ENCODE measurements at places on chromosomes 2 and 18.

GRCh38 chr2:44962176-44962695 is 20.7 kb downstream of the SIX3 start:
- no peak for DNase-seq

DNA sequence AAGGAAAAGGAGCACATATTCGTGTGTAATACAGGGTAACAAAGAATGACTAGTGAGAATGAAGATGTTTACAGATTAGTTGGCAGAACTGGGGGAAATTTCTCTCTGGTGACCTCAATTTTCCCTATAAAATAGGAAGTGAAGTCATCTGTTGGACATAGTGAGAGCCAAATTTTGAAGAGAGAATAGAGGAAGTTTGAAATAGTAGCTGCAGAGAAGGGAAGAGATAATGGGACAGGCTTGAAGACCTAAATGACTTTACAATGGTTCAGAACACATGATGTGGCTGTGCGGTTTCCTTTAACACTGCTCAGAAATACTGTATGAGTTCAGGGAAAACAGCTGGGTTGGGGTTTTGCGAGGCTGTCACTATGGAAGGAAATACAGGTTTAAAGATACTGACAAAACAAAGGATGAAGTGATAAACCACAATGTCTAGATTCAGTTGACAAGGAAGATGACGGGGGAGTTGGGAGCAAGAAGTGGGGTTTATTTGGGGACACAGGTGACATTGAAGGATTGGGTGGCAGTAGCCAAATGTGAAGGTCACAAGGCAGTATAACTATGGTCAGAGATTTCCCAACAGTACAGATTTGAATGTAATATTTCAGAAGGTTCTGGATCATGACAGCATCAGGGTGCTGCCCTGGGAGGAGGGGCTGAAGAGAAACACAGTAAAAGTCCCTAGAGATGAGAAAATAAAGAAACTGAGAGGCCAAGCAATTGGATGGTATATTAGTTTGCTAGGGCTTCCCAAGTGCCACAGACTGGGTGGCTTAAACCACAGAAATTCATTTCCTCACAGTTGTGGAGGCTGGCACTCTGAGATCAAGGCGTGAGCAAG is 82.6 kb upstream of the TANK start:
- no peak for DNase-seq

DNA sequence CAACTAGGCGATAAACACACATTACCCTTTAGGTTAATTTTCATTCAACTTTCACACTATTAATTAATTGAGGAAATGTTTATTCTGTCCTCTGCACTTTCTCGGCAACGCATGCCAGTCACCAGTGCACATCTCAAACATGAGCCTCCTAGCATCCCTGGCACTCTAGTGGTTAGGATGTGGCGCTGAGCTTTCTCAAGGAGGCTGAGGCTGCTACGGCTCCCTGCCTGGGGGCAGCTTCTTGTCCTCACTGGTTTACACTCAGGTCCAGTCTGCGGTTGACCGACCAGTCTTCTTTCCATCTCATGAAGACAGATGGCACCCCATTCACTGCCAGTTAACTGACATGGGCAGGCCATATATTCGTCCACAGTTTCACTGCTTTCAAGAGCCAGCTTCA is 463.4 kb downstream of the EIPR1 start:
- no peak for DNase-seq

DNA sequence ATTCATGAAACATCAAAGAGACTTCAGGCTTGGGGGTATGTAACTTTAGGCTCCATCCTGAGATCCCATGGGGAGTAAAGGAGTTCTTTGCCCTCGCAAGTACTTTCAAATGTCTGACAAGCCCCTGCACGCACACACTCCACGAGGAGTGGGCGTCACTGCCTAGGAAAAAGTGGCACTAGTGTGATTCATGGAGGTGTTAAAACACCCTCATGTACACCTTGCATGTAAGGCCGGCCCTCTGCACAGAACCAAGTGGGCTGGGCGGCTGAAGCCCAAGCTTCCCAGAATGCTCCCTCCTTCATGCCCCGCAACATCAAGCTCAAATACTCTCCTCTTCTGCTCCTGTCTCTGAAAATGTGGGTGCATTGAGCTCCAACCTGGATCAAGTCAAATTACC is 7.8 kb downstream of the HS1BP3 start:
- no peak for DNase-seq

DNA sequence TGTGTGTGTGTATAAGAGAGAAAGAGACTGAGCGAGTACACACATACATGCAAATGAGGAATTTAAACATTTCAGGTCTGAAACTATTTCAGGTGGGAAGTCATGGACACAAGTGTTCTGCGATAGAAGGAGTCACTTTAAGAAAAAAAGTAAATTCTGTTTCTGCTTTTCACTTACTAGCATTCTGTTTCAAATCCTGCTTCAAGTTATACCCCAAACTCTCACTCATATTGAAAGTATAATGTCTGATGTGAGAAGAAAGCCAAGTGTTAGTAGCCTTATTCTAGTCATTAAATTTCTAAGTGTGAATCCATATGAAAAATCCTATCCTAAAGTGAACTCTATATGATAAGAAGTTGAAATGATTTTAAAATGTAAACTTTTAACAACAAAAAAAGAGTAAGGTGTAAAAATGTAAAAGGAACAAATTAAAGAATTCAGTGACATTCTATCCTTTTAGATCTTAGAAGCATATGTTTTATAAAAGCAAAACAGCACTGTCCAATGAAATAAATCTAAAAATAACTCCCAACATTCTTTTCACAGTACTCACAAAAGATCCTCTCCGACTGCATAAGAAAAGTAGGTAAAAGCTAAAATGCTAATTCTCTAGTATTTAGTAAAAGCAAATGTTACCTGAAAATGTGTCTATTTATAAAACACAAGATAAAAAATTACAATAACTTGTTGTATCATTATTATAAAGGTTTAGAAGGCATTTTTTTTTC is 570.6 kb downstream of the ZEB2 start:
- DNase-seq, result no peak

DNA sequence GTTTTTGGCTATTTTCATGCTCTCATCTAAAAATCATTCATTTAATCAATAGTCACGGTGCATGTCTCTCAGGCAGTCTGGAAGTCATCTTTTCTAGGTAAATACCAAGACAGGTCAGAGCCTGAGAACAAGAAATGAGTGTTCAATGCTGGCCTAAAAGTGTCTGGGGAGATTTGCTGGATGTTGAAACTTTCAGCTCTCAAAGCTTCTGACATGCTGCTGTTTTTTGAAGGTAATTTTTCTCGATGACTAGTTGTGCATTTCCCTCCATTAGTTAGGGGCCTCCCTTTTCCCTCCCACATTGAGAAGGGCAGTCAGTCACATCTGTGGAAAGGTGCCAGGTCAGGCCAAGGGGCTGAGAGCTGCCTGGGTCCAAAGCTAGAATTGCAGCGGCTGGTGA is 115.6 kb downstream of the LPIN1 start:
- no peak for DNase-seq

- DNase-seq, result no peak
Measured at GRCh38 chr2:188158337-188159100, 133.2 kb upstream of the GULP1 start.

- no peak for DNase-seq
Measured at GRCh38 chr2:201186982-201187381, 4.0 kb downstream of the CASP10 start.

- DNase-seq, result no peak
Measured at GRCh38 chr2:128525653-128526052, 207.0 kb upstream of the HS6ST1 start.

DNA sequence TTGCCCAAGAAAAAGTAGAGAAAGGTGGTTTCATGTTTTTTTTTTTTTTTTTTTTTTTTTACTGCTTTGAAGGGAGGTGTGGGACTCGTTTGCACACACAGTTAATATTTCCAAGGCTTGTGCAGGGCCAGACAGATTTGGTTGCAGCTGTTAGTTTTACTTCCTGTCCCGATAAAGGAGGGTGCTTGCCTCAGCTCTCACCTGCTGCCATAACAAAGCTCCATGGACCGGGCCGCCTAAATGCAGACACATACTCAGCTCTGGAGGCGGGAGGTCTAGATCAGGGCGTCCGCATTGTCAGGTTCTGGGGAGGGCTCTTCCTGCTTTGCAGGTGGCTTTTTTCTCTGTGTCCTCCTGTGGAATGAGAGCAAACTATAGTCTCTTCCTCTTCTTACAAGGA is 69.9 kb downstream of the ODC1 start:
- no peak for DNase-seq

GRCh38 chr2:202109139-202109736 is 36.2 kb downstream of the KIAA2012 start:
- no peak for DNase-seq

- DNase-seq, result no peak
Measured at GRCh38 chr2:128775914-128776285, 457.2 kb upstream of the HS6ST1 start.

DNA sequence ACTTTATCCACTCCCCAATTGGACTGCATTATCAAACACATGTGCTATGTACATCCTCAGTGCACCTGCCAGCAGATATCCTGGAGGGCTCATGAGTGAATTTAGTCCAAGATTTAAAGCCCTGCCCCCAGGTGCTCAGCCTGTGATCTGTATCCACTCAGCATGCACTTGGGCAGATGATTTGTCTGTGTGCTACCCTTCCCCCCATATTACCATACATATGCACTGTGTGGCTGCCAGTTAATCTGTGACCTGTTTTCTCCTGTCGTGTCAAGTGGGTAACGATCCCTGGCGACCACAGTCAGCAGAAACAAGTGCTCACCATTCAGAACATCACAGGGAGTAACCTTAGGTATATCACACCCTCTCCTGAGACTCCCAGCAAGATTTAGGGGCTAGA is 10.2 kb downstream of the NAGK start:
- no peak for DNase-seq

DNA sequence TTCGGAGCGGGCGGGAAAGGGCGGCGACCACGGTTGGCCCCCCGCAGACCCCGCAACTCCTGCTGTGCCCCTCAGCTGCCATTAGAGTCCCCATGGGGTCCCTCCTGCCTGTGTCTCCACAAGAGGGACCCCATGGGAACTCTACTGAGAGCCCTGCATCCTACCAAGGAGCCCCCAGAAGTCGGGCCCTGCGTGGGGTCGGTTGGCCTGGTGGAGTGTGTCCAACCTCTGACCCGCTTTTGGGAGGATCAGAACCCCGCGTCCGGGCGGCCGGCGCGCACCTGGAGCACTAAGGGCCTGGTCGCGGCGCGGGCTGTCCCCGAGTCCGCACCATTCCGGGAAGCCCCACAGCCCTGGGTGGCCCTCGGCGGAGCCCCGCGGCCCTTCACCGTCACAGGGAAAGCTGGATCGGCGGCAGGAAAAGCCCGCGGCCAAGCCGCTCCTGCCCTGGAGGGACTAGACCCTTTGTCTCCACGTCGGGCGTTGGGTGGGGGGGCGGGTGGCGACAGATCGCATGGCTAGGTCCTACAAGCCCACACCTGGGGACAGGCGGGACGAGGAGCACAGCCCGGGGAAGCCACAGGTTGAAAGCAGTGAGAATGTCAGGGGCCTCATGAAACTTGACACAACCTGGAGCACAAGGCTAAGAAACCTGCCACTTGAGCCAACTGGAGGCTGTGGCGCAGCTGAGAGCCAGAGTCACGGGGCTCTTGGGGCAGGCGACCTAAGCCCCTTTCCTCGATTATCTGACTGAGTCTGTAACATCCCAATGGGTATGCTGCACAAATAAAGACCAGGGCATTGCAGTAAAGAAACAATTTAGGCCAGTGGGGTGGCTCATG is 11.2 kb upstream of the CXXC1 start:
- DNase-seq, result no peak

- no peak for DNase-seq
Measured at GRCh38 chr2:11104794-11105660, 50.2 kb upstream of the SLC66A3 start.

- DNase-seq, result peak; percentile 29
Measured at GRCh38 chr2:12861344-12861930, 144.7 kb downstream of the TRIB2 start.

- no peak for DNase-seq
Measured at GRCh38 chr2:126945118-126945517, 46.4 kb downstream of the TEX51 start.

GRCh38 chr2:190533175-190533967 is 1.2 kb downstream of the NEMP2 start:
- no peak for DNase-seq

DNA sequence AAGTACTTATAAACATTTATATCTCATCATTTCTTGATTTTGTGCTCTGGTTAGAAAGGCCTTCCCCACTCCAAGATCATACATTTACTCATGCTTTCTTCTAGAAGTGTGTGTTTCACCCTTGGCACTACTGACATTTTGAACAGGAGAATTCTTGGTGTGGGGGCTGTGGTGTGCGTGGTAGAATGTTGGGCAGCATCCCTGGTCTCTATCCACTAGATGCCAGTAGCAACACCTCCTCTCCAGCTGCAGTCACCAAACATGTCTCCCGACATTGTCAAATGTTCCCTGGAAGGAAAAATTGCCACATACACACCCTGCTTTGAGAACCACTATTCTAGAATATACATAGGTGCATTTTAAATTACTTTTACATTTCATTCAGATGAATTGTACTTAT is 8.7 kb upstream of the TGIF1 start:
- no peak for DNase-seq

GRCh38 chr18:14922965-14923565 is 175.1 kb downstream of the ANKRD30B start:
- DNase-seq, result no peak

DNA sequence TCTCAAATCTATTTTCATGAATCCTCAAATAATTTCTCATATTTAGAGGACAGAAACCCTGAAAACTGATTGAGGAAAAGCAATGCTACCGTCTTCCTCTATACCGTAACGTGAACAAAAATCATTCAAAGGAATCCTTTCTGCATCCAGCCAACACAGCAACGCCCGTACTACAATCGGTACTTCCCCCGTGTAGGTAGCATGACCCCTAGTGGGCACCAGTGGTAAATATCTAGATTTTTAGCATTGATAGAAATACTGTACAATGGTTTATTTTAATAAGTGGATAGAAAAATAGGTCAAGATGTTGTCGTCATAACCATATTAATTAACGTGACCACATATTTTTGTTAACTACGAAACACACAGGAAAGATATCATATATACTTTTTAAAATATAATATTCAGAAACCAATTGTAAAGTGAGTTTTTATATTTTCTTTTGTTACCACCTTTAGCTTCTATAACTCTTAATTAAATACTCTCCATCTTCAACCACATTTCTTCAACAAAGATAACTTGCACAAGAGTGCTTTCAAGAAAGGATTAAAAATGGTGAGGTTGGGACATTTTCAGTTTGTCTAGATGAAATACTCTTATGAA is 194.1 kb downstream of the SS18 start:
- peak; percentile 29 for DNase-seq

GRCh38 chr2:105487142-105488069 is 88.6 kb upstream of the FHL2 start:
- DNase-seq, result peak; percentile 53

DNA sequence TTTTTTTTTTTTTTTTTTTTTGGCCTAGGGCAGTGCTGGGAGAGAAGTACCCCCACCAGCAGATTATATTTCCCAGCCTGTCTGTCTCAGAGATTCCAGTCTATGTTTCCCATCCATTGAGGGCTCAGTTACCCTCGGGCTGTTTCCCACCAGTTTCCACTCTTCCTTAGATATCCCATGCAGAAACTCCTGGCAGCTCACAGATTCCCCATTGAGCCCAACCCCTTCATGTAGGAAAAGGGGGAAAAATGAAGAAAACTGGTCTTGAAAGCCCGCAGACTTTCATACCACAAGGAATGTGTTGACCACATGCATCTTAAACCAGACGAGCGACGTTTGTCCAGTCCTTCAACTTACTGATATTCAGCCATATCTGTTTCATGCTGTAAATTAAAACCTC is 15.2 kb downstream of the ASXL3 start:
- DNase-seq, result no peak
